ENCODE measurements at places on chromosomes 16 and 17. TPM values are rescaled to one million over a fixed set of nuclear protein-coding genes. Genes with fewer than 3 reads are reported as not detected.

DNA sequence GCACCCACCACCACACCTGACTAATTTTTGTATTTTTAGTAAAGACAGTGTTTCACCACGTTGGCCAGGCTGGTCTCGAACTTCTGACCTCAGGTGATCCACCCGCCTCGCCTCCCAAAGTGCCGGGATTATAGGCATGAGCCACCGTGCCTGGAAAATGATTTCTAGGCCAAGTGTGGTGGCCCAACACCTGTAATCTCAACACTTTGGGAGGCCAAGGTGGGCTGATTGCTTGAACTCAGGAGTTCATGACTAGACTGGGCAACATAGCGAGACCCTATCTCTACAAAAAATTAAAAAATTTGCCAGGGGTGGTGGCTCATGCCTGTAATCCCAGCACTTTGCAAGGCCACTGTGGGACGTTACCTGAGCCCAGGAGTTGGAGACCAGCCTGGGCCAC, 11.0 kb upstream of the BAIAP3 start:
- DNase-seq: no peak

DNA sequence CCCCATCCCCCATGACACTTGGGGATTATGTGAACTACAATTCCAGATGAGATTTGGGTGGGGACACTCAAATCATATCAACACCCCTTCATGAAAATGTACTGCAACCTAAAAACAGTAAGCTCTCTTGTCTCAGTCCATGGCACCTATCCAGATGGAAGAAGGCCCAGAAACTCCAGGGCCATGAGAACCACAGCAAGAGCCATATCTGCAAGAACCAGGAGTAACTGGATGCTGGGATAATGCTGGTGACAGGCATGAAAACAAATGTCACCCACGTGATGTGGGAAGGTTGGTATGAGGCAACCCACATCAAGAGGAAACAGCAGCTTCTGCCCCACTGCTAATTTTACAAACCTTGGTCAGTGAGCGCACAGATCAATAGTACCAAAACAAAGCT, 400.1 kb upstream of the ERCC4 start:
- DNase-seq: no peak

DNA sequence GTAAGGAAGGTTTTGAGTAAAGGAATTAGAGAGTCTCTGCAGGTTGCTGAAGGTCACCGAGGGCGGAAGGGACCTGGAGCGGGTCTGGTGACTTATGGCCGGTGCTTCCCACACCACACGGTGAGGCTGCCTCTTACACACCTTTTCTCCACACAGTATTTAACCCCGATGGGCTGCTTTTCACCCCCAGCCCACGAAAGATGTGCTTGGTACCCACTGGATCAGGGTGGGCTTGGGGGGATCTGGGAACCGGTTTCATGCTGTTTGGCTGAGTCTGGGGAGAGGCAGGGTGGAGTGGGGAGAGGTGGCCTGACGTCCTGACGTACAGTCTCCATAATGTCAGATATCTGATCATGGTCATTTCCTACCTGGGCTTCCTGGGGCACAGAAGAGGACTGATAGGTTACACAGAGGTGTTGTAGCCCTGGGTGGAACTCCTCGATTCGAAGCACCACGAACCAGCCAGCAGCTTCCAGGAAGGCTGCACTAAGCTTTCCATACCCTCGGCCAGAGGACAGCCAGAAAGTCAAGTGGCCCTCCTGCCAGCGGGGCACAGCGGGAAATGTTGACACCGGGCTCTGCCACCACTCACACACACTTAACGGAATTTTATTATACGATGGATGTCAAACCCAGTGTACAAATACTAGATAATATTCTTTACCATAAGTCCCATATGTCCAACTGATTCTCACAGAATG, 34.0 kb downstream of the OR1D5 start:
- DNase-seq: no peak

RABEP2 gene
- 25.3 TPM for total RNA-seq

DNA sequence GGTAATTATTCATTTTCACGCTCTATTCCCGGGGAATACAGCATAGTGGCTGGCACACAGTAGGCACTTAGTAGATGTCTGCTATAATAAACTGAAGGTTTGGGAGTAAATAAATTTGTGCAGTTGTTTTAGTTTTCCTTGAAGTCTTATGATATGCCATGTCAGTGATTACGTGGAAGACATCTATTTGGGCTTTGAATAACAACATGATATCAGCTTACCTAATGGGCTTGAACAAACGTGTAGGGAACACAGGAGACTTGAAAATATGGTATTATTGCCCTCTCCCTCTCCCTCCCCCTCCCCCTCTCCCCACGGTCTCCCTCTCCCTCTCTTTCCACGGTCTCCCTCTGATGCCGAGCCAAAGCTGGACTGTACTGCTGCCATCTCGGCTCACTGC, 36.3 kb upstream of the NETO2 start:
- no peak for DNase-seq

CFAP97D1 gene
- not detected for total RNA-seq

DNA sequence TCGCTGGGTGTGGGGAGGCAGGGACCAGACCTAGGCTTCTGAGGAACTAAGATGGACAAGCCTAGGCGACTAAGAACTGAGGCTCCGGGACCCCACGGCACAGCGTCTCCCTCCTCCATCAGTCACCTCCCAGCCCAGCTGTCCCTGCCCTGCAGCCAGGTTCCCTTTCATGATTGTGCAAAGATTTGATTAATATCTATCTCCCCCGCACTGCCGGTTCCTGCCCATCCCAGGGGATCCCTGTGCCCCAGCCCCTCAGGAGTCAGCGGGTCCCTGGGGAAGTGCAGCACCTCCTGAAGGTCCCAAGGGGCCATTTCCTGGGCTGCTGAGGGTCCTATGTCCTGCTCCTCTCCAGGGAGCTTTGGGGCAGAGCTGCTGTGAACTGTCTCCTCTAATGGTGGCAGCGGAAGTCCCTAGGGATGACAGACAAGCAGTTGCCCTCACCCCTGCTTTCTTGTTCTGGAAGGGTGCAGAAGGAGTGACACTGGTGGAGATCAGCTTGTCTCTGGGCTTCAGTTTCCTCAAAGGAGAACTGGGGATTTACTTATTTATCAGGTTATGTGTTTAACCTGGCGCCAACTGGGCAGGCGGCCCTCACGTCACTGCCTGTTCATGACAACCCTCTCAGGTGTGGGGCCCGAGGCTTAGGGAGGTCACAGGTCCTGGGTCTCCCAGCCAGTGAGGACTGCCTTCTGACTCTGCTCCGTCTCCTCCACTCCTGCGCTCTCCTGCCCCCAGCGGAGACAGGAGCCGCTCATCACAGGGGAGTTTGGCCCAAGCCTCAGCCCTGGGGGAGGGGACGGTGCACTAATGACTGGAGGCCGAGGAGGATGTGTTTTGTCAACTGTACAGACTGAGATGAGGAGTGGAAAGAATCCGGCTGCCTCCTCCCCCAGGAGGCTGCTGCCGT, 1.9 kb upstream of the C16orf74 start:
- DNase-seq: no peak

VAT1L gene
- total RNA-seq: 0.20 TPM

DNA sequence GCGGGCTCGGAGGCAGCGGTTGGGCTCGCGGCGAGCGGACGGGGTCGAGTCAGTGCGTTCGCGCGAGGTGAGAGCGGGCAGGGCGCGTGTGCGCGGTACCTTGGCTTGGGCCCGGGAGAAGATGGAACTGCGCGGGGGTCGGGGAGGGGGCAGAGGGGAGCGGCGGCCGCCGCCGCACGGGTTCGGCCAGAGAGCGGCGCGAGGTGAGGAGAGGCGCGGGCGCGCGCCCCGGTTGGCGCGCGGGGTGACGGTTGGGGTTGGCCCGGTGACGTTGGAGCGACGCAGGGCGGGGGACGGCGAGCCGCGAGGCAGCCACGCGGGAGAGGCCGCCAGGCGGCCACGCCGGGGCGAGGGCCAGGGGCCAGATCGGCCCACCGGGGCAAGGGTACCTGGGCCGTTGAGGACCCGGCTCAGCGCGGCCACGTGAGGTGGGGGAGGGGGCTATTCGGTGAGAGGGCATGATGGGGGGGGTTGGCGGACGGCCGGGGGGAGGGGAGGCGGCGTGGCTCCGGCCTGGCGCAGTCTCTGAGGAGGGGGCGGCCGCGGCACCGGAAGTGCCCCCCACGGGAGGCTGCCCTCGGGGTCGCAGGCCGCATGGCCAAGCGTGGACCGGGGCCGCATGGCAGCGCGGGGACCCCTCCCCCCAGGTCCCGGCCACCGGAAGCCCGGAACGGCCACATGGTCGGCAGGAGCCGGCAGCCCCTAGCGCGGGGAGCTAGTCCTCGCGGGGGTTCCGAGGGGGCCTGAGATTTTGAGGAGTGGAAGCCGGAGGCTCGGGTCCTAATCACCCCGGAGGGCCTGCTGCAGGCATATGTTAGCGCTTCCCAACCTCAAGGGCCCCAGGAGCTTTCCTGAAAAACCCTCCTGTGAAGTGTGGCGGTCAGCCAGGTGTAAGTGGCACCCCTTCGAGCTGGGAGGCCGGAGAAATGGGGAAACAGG, 527 bp downstream of the EIF5A start:
- DNase-seq: peak; percentile 55

VASN gene
- total RNA-seq: 1.6 TPM
